ENCODE measurements at places on chromosomes 1 and 21.

DNA sequence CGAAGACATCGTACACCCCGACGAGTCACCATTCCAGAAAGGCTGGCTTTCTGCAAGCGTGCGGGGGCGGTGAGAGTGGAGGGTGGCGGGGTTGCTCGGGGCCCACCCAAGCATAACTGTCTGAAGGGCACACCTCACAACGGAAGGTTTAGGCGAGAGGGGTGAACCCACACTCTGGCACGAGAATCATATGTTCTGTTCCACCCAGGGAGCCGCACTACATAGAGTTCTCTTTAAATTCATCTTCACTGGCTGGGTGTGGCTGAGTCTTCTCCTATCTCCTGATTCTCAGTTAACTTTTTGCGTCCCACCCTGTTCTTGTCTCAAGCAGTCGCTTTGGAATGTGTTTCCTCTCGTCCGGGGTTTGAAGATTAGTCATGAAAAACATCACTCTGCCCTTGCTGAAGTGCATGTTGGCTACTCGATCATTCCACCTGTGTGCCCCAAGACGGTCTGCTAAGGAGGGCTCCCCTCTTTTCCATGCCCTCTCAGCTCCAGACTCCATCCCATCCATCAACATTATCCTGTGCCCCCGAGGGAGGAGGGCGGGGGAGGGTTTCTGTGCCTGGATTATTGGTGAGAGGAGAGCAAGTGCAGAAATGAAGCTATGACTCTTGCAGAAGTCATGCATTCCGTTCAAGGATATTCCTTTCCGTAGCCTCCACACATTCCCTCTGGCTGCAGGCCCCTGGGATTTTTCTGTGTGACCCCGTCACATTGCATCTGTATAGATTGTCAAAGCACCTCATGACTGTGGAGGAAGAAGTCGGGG, 53.5 kb upstream of the CD34 start:
- no peak for DNase-seq

- DNase-seq = no peak
Observed at GRCh38 chr21:31233711-31234110, 110.3 kb downstream of the TIAM1 start.

DNA sequence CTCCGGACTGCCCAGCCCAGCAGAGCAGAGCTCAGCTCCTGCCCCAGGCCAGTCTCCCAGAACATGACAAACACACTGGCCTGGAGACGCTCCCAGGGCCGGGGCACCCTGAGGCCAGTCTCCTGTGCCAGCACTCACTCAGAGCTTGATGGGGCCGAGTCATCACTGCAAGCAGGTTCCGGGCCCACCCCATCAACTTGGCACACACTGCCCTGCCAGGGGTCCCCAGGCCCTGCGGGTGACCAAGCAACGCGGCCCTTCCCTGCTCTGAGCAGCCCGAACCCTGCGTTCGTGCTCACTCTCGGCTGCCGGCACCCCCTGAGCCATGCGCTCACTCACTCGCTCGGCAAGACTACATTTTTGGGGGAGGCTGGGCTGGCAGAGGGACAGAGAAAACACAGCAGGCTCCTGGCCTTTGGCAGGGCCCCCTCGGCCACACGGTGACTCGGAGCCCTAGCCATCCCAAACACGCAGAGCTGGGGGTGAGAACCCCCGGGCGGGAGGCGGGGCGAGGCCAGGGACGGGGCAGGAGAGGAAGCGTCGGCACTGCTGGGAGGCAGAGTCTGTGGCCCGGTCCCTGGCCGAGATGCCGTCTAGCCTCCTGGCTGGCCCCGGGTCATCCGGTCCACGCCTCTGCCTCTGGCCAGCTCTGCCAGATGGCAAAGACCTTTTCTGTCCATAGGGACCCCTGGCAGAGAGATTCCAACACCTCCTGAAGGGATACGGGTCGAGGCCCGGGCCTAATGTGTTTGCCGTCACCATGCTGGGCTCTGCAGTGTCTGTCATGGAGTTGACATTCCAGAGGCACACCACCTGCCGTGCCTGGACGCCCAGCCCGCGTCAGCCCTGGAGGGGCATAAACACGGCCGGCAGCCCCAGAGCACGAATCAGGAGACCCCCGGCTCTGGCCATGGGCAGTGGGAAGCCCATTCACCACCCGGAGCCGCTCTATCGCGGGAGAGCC, 68.0 kb downstream of the MEGF6 start:
- no peak for DNase-seq

DNA sequence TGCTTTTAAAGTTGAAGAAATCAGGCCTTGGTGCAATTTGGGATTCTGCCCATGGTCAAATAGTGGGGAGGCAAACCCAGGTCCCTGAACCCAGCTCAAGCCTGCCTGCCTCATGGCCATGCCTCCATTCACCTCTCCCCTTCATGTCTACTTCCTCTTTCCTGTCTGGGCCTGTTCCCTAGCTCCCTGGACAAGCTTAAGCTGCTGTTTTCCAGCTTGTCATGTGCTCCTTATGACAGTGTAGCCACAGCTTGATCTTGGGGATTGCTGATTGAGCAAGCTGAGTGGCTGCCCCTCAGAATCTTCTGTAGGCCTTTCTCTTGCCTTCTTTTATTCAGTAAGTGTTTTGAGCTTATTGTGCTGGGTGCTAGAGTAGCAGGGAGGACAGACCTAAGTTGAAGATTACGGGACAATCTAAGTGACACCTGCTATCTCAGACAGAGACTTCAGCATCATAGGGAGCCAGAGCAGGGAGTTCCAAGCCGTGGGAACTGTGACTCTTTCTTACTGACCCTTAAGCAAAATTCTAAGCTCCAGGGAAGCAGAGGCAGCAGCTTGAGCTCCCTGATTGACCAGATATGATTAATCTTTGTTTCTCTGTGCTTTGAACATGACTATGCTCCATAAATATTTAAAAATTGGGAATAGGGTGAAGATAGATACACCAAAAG, 520 bp upstream of the MR1 start:
- peak; percentile 68 for DNase-seq

DNA sequence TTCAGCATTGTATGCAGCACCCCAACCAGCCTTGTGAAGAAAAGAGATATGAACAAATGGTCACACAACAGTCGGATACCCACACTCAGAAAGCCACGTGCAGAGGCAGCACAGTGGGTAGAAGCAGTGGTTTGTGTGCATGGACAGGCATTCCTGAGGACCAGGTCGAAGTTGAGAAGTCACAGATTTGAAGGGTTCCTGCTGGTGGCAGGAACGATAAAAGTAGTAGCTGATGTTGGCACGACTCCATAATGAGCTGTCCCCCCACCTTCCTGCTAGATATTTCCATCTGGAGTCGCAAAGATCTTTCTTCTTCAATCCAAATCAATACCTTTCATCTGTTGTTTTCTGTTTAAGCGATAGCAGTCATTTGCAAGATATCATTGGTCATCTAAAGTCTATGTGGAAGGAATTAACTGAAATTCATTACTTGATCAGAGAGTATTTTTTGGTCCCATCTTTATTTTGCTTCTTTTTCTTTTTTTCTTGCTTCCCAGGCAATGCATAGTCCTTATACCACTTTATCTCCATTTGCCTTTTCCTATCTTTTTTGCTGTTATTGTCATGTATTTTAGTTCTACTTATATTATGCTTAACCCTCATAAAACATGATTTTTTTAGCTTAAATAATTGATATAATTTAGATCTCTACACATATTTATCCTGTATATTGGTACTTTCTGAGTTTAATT, 176.4 kb downstream of the DHRS3 start:
- no peak for DNase-seq

GRCh38 chr1:164240081-164240480, 318.9 kb upstream of the PBX1 start:
- DNase-seq = no peak

All from CD8-positive, alpha-beta T cell (primary cell).